IMR-90 (cell line): ENCODE measurements at places on chromosomes 5 and 9. TPM values are rescaled to one million over a fixed set of nuclear protein-coding genes. Genes with fewer than 3 reads are reported as not detected.

Gene IL9
- not detected in 2 replicates for total RNA-seq

Gene CTXN3
- total RNA-seq, result not detected in 2 replicates

Gene C9orf43
- 0.28 and 0.36 TPM in 2 replicates for total RNA-seq

Gene FABP6
- total RNA-seq, result not detected in 2 replicates

Gene CANX
- total RNA-seq, result 345 and 552 TPM in 2 replicates

Gene PCDHGA6
- total RNA-seq, result 4.1 and 4.2 TPM in 2 replicates

- H3K36me3 ChIP-seq, result no peaks in the 10 kb centered on the region
- no peaks in the 10 kb centered on the region; the same call in 1 of the 2 replicates for H3K27me3 ChIP-seq
- DNase-seq, result peak; percentile 26
- no peaks in the 10 kb centered on the region for H3K4me1 ChIP-seq
- H3K4me3 ChIP-seq, result no peak overlapping the region
These were observed 708.6 kb upstream of the WWC1 start for GRCh38 chr5:167582886-167583285.

DNA sequence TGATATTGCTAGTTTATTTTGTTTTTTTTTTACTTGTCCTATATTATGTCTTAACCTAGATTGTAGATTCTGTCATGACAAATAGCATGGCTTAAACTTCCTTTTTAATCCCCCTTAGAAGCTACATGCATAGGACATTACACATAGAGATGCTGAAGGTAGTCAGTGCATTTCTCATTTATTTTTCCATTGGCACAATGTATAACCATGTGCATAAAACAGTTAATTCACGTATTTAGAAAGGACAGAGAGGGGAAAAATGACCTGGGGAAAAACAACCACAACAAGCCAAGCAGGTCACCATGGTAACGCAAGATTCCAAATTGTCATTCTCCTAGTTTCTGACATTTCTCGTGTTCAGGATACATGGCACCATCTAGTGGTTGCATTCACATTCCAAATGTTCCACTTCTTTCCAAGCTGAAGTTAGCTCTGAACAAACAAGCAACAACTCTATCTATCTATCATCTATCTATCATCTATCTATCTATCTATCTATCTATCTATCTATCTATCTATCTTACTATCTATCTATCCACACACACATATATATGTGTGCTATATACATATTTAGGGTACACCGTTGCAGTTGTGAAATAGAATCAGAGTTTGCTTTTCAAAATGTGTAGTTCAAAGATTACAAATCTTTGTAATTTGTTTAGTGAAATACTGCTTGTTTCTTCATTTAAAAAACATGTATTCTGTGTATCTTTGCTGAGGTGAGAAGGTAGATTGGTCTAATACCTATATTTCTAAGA, 487.2 kb upstream of the ST8SIA4 start:
- peak; percentile 45 for DNase-seq
- no peaks in the 10 kb centered on the region for H3K27me3 ChIP-seq
- no peaks in the 10 kb centered on the region for H3K4me1 ChIP-seq
- H3K4me3 ChIP-seq, result no peak overlapping the region
- H3K36me3 ChIP-seq, result no peaks in the 10 kb centered on the region
- H3K27ac ChIP-seq, result no peak overlapping the region

DNA sequence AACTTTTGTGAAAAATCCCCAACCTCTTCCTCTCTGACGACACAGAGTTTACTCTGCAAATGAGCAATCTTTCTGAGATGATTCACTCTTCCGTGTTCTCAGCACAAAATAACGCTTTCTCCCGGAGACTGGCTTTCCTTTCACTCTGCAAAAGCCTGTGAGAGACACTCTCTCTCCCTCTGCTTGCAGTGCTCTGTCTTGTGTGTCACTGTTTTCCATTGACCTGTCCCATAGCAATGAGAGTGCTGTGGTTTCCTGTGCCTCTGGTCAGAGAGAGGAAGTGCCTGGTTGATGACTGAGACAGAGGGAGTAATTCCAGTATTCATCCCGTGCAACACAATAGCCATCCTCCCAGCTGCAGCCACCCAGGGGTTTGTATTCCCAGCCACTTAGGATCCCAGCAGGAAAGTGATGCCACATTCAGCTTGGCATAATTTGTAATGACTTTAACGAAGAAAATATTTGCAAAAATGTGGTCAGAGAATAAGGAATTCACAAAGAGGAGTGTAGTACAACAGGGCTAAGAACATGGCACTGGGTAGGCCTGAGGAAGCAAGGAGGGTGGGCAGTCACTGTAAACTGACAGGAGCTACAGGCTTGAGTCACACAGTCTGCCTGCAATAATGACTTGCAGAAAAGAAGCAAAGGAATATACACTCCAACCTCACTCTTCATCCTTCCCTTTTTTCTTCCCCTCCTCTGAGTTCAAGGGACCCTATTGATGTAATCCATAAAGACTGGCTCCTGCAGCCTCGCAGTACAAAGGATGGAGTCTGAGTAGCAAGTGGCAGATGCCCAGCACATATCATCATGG, 463.5 kb upstream of the RGMB start:
- no peaks in the 10 kb centered on the region for H3K27me3 ChIP-seq
- H3K4me1 ChIP-seq, result peaks cover 15% of the 10 kb centered on the region; the same call in 1 of the 2 replicates
- peak; percentile 99 for DNase-seq
- peak overlapping the region; percentile 24; the same call in 1 of the 2 replicates for H3K4me3 ChIP-seq
- H3K27ac ChIP-seq, result peak overlapping the region; percentile 77

- H3K4me1 ChIP-seq, result peaks cover 13% of the 10 kb centered on the region
- no peak overlapping the region for H3K27ac ChIP-seq
- no peak overlapping the region for H3K4me3 ChIP-seq
These were observed 2.5 kb upstream of the CLTA start for GRCh38 chr9:36188212-36188611.

DNA sequence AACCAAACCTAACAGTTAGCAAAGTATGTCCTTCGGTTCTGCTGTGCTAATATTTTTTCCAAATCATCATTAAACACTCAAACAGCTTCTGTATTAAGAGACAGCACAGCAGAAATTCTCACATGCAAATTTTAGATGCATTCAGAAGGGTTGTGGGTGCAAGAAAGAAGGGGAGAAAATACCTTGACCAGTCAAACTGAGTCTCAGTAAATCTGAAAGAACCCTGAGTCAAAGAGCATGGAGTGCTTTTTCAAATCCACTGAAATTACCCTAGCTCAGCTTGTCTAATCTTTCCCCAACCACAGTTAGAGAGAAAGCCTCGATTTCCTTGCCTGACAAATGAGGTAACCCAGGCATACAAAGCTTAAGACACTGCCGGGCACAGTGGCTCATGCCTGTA, 55.1 kb downstream of the RETREG1 start:
- H3K27me3 ChIP-seq, result peaks cover 17% of the 10 kb centered on the region
- H3K27ac ChIP-seq, result no peak overlapping the region
- H3K4me3 ChIP-seq, result no peak overlapping the region

GRCh38 chr5:102077920-102078319, 218.2 kb downstream of the SLCO4C1 start:
- H3K36me3 ChIP-seq, result no peaks in the 10 kb centered on the region
- H3K4me3 ChIP-seq, result no peak overlapping the region
- H3K4me1 ChIP-seq, result no peaks in the 10 kb centered on the region

DNA sequence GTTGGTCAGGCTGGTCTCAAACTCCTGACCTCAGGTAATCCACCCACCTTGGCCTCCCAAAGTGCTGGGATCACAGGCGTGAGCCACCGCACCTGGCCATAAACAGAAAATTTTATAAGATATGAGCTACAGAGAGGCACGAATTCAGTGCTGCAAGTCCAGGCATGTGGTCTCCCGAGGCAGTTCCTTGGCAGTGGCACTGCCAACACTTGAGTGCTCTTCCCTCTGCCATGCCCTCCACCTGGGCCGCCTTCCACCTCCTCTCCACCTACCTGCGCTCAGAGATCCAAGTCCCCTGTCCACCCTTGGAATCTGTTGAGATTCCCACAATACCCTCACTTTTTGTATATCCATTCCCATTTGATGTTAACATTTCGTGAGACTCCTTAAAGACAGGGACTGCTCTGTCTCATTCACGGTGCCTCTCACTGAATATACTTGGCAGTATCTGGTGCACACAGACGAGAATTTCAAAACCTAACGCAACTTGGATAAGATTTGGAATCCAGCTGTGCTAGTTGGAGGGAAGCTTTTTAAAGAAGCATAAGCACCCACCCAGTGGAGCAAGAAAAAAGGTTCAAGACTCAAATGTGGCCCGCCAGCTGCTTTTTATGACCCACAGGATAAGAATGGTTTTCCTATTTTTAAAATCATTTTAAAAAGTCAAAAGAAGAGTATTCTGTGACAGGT, 68.3 kb downstream of the DCP2 start:
- no peak overlapping the region for H3K27ac ChIP-seq
- no peak for DNase-seq
- no peaks in the 10 kb centered on the region for H3K27me3 ChIP-seq
- H3K36me3 ChIP-seq, result peaks cover 50% of the 10 kb centered on the region

DNA sequence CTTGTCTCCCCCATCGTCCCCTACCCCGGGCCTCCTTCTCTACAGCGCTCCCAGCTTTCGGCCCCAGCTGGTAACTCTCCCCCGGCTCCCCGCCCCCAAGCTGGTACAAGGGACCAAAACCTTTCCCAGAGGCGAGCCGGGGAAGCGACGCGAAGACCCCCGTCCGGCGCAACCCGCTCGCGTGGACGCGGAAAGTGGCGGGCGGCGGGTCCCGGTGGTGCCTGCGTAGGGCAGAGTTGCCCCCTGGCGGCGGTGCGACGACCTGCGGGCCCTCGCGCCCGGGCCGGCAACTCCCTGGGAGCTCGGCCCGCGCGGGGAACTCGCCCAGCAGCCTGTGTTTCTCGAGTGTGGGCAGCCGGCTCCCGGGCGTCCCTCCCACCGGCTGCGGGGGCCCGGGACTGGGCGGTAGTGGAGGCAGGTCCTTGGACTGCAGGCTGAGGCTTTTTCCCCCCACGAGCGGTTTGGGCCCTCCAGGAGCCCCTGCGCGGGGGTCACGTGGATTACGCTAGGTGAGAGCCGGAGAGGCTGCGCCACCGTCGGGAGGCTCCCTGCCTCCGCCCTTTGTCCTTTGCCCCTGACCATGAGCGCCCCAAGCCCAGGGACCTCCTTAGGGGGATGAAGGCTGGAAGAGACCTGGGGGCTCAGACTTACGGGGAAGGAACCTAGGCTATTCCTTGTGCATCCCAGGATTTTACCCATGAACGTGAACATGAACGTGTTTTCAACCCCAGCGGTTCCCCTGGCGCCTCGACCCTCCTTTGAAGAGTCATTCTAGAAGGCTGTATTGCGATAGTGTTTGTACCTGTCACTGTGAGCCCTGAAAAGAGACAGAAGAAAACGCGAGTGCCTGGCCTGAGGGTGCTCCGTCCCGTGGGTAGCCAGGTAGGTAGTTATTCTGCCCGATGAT, 2.9 kb upstream of the FOXD1 start:
- H3K4me1 ChIP-seq, result no peaks in the 10 kb centered on the region; the same call in 1 of the 2 replicates
- 0 out of 2 replicates have a peak, but pooled peaks cover 3% of the 10 kb centered on the region for H3K36me3 ChIP-seq
- H3K27ac ChIP-seq, result peak overlapping the region; percentile 27; the same call in 1 of the 2 replicates
- H3K27me3 ChIP-seq, result peaks cover 8% of the 10 kb centered on the region
